Natural killer cell (primary cell): ENCODE measurements at places on chromosomes 5 and 9. TPM values are rescaled to one million over a fixed set of nuclear protein-coding genes. Genes with fewer than 3 reads are reported as not detected.

SNCAIP gene
- total RNA-seq = 0.73 TPM

IL11RA gene
- total RNA-seq = 64.2 TPM

MLANA gene
- total RNA-seq = not detected

PFN3 gene
- not detected for total RNA-seq

PLAC8L1 gene
- not detected for total RNA-seq

ANKRD34B gene
- not detected for total RNA-seq

TAF11L10 gene
- not detected for total RNA-seq

SHC3 gene
- 0.02 TPM for total RNA-seq

C1QTNF2 gene
- total RNA-seq = not detected

TMEM215 gene
- not detected for total RNA-seq

C5orf34 gene
- 1.3 TPM for total RNA-seq

ANKDD1B gene
- total RNA-seq = 0.66 TPM
